ENCODE measurements at places on chromosomes 12 and 14. TPM values are rescaled to one million over a fixed set of nuclear protein-coding genes. Genes with fewer than 3 reads are reported as not detected.
A peak's percentile ranks its signal among the peaks of the same experiment; 100 is the strongest.

The MGP gene
- 2.6 TPM for total RNA-seq

The CLMN gene
- total RNA-seq: 0.17 TPM

The FAM90A1 gene
- total RNA-seq: 0.67 TPM

- no peak for DNase-seq
Measured at GRCh38 chr12:10456856-10457255, 3.7 kb upstream of the KLRC1 start.

GRCh38 chr12:30019366-30020140 is 235.8 kb upstream of the TMTC1 start:
- no peak for DNase-seq

- DNase-seq: peak; percentile 12
Measured at GRCh38 chr14:24095271-24096068, 1.4 kb downstream of the PCK2 start.

DNA sequence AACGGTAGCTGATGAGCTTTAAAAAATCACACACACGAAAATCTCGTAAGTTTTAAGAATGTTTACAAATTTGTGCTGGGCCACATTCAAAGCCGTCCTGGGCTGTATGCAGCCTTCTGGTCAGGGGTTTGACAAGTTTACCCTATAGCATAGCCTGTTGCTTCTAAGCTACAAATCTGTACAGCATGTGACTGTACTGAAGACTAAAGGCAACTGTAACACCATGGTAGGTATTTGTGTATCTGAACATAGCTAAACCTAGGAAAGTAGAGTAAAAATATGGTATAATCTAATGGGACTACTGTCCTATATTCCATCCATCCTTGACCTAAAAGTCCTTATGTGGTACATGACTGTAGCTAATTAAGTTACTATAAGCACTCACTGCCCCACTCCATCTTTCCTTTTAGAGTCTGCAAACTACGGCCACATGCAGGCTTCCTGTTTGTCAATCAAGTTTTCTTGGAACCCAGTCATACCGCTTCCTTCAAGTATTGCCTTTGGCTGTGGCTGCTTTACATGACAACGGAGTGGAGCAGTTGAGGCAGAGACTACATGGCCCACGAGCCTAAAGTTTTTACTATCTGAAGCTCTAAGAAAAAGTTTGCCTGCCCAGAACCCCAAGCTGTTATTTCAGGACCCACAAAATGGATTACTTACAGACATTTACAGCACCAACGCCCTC is 18.5 kb downstream of the KRT7 start:
- DNase-seq: peak; percentile 86

GRCh38 chr12:4270016-4270830 is 3.3 kb upstream of the CCND2 start:
- peak; percentile 21 for DNase-seq

DNA sequence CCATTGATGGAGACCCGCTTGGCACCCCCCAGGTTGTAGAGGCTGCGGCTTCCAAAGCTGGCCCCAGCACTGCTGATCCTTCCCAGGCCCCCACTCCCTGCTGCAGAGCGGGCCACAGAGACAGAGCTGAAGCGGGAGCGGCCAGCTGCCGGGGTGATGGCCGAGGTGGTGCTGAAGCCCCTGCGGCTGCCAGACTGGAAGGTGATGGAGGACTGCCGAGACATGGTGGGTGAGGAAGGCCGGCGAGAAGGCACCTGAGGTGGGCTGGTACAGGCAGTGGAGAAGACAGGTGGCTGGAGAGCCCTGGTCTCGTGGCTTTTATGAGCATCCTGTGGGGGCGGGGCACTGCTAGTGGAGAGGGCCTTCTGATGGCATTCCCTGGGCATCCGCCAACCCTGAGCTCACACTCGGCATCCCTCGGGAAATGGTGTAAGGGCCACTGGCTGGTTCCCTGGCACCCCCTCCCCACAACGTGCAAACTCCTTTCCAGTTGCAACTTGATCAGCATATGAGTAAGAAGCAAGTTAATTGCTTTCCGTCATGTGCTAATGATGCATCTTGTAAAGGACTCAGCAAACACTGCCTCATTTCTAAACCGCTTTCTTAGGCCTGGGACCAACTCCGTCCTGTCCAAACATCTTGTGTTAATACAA is at the start of gene KRT75:
Gene KRT75 (minus strand): TSS at position 291 of the 653 bp plus-strand sequence. CDS start 67 bp downstream, at position 224.
- DNase-seq: no peak

Measured in CD4-positive, CD25-positive, alpha-beta regulatory T cell (primary cell).